ENCODE measurements at places on chromosomes 2 and 18.

DNA sequence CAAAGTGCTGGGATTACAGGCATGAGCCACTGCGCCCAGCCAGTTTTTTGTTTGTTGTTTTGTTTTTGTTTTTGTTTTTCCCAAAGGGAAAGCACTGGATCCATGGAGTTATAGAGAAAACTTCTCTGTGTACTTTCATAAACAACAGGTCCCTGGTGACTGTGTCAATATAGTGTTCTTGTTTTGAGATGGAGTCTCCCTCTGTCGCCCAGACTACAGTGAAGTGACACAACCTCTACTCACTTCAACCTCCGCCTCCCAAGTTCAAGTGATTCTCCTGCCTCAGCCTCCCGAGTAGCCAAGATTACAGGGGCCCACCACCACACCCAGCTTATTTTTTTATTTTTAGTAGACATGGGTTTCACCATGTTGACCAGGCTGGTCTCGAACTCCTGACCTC is 16.5 kb downstream of the USP34 start:
- DNase-seq: no peak

GRCh38 chr2:125526093-125526492 is 1129.9 kb upstream of the GYPC start:
- DNase-seq: no peak

GRCh38 chr18:63505566-63506335 is 29.0 kb downstream of the SERPINB5 start:
- DNase-seq: no peak

DNA sequence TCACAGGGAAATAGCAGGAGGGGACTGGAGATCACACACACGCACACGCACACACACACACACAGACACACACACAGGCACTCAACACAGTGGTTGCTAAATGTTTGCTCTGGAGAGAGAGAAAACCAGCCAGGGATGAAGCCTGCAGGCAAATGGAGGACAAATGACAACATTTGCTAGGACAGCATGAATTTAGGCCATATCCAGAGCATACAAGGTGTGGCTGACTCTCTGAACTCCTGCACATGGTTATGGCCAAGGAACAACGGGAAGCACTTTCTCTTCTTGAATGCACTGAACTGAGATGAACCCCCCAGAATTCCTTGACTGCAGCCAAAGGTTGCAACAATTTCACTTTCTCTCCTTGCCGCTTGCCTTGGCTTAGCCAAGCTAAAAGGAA is 230.0 kb upstream of the RASGRP3 start:
- peak; percentile 6 for DNase-seq

DNA sequence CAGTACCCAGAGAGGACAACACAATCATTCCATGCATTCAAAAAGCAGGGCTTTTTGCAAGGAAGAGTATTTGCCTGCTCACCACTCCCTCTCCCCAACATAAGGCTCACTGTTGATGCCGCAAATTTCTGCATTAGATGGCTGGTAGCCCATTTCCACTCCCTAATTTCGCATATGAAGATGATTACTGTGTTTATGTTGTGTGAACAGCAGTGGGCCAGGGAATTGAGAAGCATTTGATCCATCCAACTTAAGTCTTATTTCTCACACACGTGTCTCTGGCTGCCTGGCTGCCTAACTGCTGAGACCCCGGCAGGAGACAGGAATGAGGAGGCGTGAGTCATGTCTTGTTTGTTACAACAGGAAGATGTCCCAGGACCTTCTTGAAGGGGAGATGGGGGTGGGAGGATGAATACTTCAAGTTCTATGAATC is 294.1 kb downstream of the ALK start:
- no peak for DNase-seq

DNA sequence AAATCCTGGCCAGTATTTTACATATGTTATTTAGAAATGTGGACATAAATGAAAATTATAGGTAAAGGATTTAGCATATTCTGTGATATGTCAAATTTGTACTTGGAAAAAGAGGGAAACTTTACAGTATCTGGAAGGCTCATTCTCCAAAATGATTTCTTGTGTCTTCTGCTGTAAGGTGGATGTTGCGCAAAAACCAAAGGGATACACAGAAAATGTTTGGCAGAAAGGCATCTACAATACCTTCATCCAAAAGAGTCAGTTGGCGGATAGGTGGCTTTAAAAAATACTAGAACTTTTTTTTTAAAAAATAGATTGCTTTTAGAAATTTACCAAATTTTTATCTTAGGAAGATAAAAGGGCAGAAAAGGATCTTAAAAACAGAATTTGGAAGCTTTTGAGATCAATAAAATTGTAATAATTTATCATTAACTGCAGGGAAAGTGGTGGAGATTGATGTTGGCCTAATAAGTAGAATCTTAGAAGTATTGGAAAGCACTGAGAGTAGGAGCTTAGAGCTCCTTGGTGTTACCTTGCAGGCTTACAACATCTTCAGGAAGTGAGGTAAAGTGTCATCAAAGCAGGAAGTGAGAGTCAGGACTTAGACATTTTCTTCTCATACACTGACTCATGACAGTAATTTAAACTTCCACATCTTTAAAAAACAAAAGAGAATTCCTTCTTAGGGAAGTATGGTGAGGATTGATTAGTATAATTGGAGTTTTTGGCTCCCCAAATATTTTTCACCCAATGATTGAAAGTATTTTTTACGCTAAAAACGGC is 2.1 kb downstream of the NABP1 start:
- DNase-seq: no peak

- peak; percentile 44 for DNase-seq
Measured at GRCh38 chr2:213246497-213247281, 37.6 kb upstream of the SPAG16 start.

- no peak for DNase-seq
Measured at GRCh38 chr2:126616606-126617069, 39.3 kb upstream of the GYPC start.

- no peak for DNase-seq
Measured at GRCh38 chr2:231094736-231095346, 30.0 kb downstream of the HTR2B start.

- no peak for DNase-seq
Measured at GRCh38 chr2:239745386-239746227, 279.5 kb downstream of the NDUFA10 start.

DNA sequence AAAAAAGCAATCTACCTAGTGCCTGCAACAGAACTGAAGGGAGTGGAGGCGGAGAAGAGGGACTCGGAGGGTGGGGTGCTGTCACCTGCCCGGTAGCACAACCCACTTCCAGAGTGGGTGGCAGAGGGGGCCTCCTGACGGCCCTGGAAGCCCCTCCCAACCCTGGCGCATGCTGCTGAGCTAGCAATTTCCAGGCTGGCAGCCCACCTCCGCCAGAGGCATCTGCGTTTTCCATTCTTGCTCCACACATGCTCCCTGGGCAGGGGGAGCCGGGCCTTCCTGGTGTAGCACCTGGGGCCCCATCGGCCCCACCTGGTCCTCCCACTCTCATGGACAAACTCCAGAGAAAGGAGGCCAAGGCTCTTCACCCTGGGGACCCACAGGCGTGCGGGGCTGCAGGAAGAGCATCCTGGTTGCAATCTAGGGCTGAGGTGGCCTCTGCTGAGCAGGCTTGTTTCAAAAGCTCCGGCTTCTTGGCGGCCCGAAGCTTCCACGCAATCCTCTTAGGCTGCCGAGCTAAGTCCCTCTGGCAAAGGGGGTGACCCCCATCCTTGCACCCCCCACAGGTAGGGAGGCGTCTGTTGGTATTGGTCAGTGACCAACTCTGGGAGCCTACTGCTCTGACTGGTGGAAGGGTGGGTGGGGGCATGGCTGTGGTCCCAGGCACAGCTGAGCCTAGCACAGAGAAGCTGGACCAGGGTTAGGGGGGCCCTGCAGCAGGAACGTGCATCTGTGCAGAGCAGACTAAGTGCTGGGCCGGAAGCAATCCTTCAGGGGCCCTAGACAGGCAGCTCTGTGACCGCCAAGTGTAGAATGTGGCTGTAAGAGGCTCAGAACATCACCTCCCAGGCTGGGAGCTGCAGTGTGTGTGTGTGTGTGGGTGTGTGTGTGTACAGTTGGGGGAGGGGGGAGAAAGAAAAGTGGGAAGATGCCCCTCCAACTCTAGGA is 2.6 kb downstream of the HS6ST1 start:
- no peak for DNase-seq

GRCh38 chr18:61292280-61293035 is 40.8 kb upstream of the CDH20 start:
- DNase-seq: peak; percentile 7

DNA sequence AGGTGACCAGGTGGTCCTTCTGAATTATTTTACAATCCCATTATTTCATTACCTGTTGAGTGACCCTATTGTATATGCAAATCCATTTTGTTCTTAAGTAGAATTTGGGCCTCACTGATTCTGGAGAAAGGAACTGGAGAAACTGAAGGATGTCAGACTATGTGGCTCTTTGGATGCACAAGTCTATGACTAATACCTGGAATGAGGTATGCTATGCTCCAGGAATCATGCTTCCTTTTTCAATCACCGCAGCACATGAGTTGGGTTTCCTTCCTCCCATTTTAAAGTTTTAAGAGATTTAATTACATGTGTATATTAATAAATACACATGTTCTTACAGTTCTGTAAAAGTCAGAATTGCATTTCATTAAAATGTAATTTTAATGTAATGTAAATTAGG is 253.9 kb upstream of the VWC2L start:
- DNase-seq: no peak

GRCh38 chr2:153488072-153488471 is 9.5 kb upstream of the RPRM start:
- DNase-seq: peak; percentile 8

- peak; percentile 12 for DNase-seq
Measured at GRCh38 chr2:6773007-6773693, 92.6 kb downstream of the CMPK2 start.

GRCh38 chr2:71566372-71566771 is 113.0 kb downstream of the DYSF start:
- no peak for DNase-seq

DNA sequence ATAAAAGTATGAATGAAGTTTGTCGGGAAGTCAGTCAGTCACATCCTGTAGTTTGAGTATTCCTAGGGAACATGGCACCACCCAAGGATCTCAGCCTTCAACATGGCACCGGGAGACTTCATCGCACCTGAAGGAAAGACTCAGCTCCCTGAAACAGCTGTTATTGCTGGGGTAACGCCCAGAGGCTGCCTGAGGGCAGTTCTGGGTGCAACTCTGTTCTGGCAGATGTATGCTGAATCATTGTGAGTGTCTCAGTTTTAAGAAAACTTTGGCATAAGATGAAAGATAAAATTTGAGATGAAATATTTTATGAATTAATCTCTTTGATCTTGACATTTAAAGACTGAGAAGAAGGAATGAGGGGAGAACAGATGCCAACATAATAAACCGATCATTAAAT is 49.9 kb upstream of the SERPINB2 start:
- no peak for DNase-seq

DNA sequence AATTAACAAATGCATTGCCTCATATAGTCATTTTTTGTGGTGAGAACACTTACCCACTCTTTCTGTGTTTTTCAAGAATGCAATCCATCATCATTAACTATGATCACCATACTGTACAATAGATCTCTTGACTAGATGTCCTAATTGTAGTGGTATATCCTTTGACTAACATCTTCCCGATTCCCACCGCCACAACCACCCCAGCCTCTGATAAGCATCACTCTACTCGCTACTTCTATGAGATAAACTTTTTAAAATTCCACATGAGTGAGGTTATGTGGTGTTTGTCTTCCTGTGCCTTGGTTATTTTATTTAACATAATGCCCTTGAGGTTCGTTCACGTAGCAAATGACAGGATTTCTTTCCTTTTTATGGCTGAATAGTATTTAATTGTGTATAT is 6.6 kb downstream of the VWA3B start:
- no peak for DNase-seq

GRCh38 chr18:70380915-70381896 is 92.4 kb downstream of the SOCS6 start:
- DNase-seq: no peak

DNA sequence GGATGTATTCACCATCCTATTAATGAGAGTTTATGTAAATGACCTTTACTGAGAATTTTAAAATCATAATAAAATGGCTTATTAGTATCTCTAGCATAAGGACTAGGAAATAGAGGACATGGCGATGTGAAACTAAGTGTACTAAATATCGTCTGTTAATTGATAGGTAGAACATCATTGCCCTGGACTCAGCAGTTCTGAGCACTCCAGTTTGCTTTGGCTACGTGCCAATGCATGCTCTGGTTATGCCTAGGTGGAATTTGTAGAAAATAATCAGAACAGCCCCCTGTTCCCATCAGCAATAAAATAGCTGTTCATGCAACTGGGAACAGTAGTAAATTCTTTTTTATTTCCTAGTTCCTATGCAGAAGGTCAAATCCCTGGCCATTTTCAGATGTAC is 247.8 kb downstream of the DOK6 start:
- no peak for DNase-seq

- DNase-seq: no peak
Measured at GRCh38 chr2:137056704-137057103, 291.4 kb downstream of the THSD7B start.

Data from G401 (cell line).